Left ventricle myocardium inferior (tissue), 1 donor: ENCODE measurements at places on chromosomes 1 and 21.

DNA sequence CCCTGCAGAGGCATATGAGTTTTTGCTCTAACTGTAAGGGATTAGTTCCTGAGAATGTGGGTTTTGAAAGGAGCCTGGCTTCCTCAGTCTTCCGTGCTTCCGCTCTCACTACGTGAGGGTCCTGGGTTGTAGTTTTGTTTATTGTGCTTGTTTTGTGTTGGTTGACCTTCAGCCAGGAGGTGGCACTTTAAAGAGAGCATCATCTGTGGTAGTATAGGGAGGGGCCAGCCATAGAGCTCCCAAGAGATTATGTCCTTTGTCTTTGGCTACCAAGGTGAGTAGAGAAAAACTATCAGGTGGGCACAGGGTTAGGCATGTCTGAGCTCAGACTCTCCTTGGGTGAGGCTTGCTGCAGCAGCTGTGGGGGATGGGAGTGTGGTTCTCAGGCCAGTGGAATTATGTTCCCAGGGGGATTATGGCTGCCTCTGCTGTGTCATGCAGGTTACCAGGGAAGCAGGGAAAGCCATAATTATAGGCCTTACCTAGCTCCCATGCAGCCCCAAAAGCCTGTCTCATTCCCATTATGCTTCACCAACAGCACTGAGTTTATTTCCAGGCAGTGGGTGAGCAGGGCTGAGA is 23.5 kb downstream of the CYP4B1 start:
- H3K27ac ChIP-seq, result peak overlapping the region; percentile 59
- peaks cover 26% of the 10 kb centered on the region for H3K4me1 ChIP-seq
- H3K4me3 ChIP-seq, result no peak overlapping the region
- DNase-seq, result no peak

DNA sequence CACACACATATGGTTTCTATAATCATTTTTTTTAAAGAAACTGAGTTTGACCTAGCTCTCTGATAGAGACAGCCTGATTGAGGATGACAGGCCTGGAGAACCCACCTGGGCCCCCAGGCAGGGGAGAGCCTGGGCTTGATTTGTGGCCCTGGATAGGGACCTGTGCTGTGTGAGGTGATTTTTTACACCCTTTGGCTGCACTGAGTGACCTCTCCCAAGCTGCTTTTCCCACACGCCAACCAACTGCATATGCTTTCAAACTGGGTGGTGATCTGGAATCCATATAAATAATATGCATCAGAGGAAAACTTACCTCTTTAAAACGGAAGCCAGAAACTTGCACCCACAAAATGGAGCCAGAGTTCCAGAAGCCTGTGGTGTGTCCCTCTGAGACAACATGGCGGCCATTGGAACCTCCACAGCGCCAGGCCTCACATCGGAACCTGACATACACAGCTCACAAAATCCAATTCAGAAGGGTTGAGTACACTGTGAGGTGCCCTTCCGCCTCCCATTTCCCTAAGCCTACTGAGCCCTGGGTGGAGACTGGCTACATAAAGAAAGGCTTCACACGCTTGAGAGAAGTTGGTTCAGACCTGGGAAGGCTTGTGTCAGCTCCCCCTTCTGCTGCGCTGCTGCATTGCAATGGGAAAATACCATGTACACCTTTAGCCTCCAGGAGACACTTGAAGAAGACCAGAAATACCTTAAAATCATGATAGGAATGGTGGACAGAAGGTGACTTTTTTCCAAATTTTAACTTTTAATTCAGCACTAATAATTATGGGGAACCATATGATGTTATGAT is 160.7 kb downstream of the HHIPL2 start:
- H3K4me1 ChIP-seq, result no peaks in the 10 kb centered on the region
- H3K27ac ChIP-seq, result no peak overlapping the region
- H3K27me3 ChIP-seq, result peaks cover 10% of the 10 kb centered on the region
- DNase-seq, result no peak

DNA sequence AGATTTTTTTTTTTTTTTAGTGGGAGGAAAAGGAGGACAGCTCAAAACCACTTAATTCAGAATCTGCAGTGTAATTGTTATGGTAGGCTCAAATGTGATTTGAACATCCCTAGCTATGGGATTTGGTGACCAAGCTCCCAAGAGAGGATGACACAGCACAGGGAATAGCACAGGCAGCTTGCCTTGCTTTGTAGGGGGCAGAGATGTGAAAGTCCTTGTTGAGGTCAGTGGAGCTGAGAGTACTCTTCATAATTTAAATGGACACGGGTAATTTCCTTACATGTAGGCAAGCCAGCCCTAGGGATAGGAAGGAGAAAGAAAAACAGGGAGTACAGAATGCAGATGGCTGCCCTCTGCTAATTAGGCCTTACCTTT is 3.2 kb upstream of the UCK2 start:
- H3K27me3 ChIP-seq, result no peaks in the 10 kb centered on the region
- H3K27ac ChIP-seq, result no peak overlapping the region
- no peak for DNase-seq

GRCh38 chr1:70778934-70779333 is 268.7 kb downstream of the PTGER3 start:
- no peak overlapping the region for H3K27ac ChIP-seq
- DNase-seq, result no peak
- no peak overlapping the region for H3K4me3 ChIP-seq
- H3K36me3 ChIP-seq, result no peaks in the 10 kb centered on the region
- H3K27me3 ChIP-seq, result no peaks in the 10 kb centered on the region
- H3K4me1 ChIP-seq, result no peaks in the 10 kb centered on the region

DNA sequence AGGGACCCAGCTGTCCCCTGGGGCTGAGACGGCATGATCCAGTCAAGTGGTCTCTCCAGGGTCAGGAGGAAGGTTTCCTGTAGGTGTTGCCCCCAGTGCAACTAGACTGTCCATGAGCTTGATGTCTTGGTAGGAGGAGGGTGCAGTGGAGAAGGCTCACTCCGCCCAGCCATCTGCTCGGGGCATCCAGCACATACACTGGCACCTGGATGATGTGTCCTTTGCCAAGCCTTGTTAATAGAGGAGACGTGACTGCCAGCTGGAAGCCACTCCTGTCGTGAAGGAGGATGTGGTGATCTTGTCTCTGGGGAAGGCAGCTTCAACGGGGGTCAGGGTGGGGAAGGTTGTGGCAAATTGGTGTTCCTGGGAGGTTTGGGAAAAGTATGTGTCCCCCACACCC is 6.2 kb downstream of the DISP3 start:
- DNase-seq, result no peak
- H3K4me1 ChIP-seq, result peaks cover 12% of the 10 kb centered on the region
- no peaks in the 10 kb centered on the region for H3K36me3 ChIP-seq
- H3K27ac ChIP-seq, result no peak overlapping the region
- peaks cover 92% of the 10 kb centered on the region for H3K27me3 ChIP-seq
- no peak overlapping the region for H3K4me3 ChIP-seq

DNA sequence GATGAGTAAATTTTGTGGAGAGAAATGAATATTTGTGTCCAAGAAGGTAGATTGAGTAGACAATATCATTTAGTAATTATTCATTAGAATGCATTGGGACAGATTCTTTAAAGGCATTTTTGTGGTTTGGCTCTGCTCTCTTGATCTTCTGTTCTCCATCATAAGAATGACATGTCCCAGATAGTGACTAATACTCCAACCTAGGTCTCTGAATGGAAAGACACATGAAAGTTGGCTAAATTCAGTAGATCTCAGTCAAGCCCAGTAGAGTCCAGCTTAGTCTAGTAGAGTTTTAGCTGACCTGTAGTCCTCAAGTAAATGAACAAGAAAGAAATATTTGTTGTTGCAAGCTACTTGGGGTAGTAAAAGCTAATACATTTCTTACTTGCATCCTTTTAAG is 61.8 kb upstream of the DNAH14 start:
- H3K27ac ChIP-seq, result no peak overlapping the region
- no peaks in the 10 kb centered on the region for H3K4me1 ChIP-seq
- H3K36me3 ChIP-seq, result no peaks in the 10 kb centered on the region
- no peak for DNase-seq
- no peak overlapping the region for H3K4me3 ChIP-seq

DNA sequence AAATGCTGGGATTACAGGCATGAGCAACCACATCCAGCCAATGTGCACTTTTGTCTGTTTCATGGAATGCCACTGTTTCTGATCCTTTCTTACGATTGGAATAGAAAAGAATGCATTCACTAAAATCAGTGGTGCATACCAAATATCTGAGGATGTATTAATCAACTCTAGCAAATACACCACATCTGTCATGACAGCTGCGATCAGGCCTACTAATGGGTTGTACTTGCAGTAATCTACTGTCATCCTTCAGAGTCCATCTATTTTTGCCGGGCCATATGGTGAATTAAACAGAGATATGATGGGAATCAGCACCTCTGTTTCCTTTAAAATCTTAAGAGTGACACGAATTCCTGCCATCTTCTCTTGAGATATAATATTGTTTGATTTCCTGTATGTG is 8.5 kb upstream of the USP1 start:
- H3K4me3 ChIP-seq, result no peak overlapping the region
- H3K27ac ChIP-seq, result no peak overlapping the region
- H3K4me1 ChIP-seq, result no peaks in the 10 kb centered on the region
- no peaks in the 10 kb centered on the region for H3K27me3 ChIP-seq
- no peaks in the 10 kb centered on the region for H3K36me3 ChIP-seq
